Fibroblast of skin of abdomen (primary cell): ENCODE measurements at places on chromosomes 12 and 14.

GRCh38 chr12:42933461-42934081 lies 344.0 kb upstream of the PRICKLE1 start:
- DNase-seq = no peak

DNA sequence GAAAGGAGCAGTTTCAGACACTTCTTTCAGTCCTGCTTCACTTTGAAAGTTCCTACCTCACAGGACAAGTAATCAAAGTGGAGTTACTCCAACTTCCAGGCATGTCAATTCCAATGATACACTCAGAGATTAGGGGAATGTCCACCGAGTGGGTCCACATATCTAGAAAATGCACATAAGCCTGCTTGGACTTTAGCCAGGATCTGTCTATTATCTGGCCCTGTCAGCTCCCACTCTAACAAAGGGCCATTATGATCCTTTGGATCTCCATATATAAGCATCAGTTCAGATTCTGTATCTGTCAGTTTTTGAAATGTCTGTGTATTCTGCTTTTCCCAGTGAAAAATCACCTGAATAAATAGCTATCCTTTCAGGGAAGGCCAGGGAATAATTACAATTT lies 112.9 kb upstream of the ATXN7L3B start:
- DNase-seq = no peak

DNA sequence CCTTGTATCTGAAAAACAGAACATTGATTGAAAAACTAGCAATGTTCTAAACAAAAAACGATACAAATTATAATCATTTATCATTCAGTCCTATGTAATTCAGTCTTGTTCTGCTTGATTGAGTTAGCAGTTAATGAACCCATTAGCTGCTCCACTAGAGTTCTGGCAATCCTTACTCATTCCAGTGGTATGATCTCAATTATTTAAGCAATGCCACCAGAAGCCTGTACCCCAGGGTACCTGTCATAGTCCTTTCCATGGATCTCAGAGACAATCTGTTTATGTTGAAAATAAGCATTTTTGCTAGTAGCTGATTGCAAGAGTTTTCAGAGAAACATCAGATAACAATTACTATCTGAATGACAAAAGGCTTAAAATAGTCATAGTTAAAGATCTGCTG lies 115.9 kb downstream of the UNC79 start:
- DNase-seq = no peak

DNA sequence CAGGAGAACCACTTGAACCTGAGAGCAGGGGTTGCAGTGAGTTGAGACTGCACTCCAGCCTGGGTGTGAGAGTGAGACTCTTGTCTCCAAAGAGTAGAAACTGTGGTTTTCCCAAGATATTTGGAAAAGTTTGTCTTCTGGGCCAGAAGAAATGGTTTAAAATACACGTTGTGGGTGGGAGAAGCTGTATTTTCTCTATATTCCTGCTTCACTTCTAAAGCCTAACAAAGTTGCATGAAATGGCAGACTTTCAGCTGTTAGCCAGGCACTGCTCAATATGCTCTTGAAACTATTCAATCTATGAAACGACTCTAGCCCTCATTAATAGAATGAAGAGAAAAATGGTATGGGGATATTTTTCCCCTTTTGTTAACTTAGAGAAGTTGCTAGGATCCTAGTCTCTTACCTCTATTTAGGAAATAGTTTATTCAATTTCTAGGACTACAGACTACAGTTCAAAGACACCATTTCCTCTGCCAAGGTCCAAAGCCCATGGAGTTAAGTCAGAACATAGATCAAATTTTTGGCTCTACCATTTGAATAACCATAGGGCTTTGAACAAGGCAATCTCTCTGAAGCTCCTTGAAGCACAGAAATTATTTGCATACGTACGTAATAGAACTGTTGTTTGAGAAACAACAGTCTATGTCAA lies 49.3 kb upstream of the OR5AU1 start:
- no peak for DNase-seq

DNA sequence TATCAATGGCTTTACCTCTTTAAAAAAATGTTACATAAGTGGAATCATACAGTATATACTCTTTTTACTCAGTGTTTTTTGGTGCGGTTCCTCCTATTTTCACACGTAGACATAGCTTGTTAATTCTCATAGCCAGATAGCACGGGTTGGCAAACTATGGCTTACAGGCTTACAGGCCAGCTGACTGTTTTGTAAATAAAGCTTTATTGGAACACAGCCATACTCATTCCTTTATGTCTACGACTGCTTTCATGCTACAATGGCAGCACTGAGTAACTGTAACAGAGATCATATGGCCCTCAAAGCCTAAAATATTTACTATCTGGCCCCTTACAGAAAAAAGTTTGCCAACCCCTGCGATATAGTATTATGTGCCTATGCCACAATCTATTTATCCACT lies 5.8 kb upstream of the DAAM1 start:
- DNase-seq = no peak

GRCh38 chr14:91186515-91187066 lies 57.9 kb downstream of the GPR68 start:
- peak; percentile 15 for DNase-seq

- DNase-seq = no peak
These were observed 422.9 kb upstream of the OR4E1 start for GRCh38 chr14:22096514-22096895.

- DNase-seq = no peak
These were observed 13.3 kb upstream of the LRRC10 start for GRCh38 chr12:69623970-69624369.

- no peak for DNase-seq
These were observed 180.1 kb downstream of the C12orf50 start for GRCh38 chr12:87849074-87849473.

- no peak for DNase-seq
These were observed 127.2 kb downstream of the RIMBP2 start for GRCh38 chr12:130588696-130589539.

DNA sequence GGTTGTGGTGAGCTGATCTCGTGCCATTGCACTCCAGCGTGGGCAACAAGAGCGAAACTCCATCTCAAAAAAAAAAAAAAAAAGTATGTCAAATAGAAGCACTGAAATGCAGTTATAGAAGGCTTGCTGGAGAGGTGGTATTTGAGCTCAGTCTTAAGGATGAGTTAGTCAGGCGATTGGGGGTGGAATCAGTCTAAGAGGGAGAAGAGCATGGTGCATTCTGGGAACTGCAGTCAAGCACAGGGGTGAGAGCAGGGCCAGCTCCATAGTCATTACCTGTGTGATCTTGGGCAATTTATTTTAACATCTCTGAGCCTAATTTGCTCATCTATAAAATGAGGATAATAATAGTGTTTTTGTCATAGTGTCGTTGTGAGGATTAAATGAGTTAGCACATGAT lies 5.9 kb upstream of the GNB3 start:
- DNase-seq = no peak

DNA sequence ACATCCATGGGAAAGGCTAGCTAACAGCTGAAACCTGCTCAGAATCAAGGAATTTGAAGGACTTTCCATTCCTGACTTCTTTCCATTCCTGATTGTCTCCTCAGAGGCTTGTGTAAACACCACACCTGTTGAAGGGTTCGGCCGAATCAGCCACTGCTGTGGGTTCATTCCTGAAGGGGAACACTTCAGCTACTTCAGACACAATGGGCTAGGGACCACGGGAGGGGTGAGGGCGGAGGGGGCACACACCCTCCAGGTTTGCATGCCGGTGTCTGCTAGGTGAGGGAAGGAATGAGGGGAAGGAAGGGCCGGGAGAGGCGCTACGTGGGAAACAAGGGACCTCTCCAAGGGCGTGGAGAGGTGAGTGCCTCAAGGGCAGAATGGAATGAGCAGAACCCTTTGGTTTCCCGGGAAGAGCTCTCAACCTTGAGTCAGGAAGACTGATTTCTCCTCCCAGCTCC lies 1.3 kb downstream of the GPRC5A start:
- no peak for DNase-seq

- DNase-seq = peak; percentile 32
These were observed 938 bp upstream of the MAX start for GRCh38 chr14:65103150-65103760.

DNA sequence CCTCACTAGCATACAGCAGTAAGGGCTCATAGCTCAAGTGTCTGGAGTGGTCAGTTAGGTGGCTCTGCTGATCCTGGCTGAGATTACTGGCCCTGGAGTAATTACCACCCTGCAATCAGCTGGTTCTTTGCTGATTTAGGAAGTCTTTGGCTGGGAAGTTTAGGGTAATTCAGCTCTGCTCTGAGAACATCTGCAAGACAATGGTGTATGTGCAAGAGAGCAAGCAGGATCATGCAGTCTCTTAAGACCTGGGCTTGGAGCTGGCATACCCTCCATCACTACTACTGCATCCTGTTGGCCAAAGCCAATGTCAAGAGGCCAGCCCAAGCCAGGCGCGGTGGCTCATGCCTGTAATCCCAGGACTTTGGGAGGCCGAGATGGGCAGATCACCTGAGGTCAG lies 159.0 kb downstream of the NDUFA12 start:
- DNase-seq = no peak

- peak; percentile 20 for DNase-seq
These were observed 228.9 kb downstream of the ANO2 start for GRCh38 chr12:5716201-5716600.

- DNase-seq = no peak
These were observed 29.3 kb downstream of the ZCRB1 start for GRCh38 chr12:42296503-42297109.

GRCh38 chr14:102930138-102930752 lies 7.8 kb downstream of the AMN start:
- DNase-seq = no peak

DNA sequence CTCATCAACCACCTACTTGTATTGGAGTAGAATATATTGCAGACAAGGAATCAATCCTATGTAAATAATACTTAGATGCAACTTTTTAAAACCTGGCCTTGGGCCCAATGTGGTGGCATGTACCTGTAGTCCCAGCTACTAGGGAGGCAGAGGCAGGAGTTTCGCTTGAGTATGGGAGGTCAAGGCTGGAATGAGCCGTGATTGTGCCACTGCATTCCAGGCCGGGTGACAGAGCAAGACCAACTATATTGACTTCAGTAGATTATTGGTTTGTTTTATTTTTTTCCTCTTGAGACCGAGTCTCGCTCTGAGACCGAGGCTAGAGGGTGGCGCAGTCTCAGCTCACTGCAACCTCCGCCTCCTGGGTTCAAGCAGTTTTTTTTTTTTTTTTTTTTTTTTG lies 3.6 kb downstream of the LARP4 start:
- DNase-seq = no peak

DNA sequence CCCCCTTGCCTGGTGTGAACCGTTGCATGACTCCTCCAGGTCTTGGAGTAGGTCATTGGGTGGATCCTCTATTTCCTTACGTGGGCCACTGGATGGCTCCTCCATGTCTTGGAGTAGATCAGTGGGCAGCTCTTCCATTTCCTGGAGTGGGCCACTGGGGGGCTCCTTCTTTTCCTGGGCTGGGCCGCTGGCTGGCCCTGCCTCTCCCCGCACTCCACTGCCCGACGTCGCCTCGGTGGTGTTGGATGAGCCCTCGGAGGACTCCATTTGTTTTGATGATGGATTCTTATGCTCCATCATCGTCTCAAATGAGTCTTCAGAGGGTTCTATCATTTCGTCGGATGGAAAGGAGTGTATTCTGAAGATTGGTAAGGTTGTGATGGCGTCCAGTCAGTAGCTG lies 19.1 kb downstream of the RTL1 start:
- no peak for DNase-seq
